ENCODE measurements at places on chromosomes 1 and 21. TPM values are rescaled to one million over a fixed set of nuclear protein-coding genes. Genes with fewer than 3 reads are reported as not detected.

The PRRC2C gene
- 59.1 TPM for total RNA-seq

The ATP1A2 gene
- 0.08 TPM for total RNA-seq

The MTARC1 gene
- 9.7 TPM for total RNA-seq

The DRAXIN gene
- total RNA-seq, result 0.08 TPM

Data from A549 treated with CORT108297 at 1 μM for 4 hours (cell line).